ENCODE measurements at places on chromosomes 5 and 9.

GRCh38 chr9:113446323-113446740, 17.2 kb upstream of the RGS3 start:
- no peak for DNase-seq

- no peak for DNase-seq
These were observed 1.3 kb downstream of the TNFSF15 start for GRCh38 chr9:114804505-114804904.

DNA sequence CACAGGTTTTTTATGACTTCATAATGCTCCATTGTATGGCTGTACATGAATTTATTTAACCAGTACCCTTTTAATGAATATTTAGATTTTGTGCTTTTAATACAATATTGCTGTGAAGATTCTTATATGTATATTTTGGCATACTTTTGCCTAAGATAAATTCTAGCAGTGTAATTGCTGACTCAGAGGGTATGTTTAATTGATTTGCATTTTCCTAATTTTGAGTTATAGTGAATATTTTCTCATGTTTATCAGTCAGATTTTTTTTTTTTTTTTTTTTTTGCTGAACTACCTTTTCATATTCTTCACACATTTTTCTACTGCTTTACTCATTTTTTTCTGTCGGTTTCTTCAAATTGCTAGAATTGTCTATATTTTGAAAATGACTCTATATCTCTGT, 222.6 kb downstream of the VPS13A start:
- DNase-seq, result no peak

DNA sequence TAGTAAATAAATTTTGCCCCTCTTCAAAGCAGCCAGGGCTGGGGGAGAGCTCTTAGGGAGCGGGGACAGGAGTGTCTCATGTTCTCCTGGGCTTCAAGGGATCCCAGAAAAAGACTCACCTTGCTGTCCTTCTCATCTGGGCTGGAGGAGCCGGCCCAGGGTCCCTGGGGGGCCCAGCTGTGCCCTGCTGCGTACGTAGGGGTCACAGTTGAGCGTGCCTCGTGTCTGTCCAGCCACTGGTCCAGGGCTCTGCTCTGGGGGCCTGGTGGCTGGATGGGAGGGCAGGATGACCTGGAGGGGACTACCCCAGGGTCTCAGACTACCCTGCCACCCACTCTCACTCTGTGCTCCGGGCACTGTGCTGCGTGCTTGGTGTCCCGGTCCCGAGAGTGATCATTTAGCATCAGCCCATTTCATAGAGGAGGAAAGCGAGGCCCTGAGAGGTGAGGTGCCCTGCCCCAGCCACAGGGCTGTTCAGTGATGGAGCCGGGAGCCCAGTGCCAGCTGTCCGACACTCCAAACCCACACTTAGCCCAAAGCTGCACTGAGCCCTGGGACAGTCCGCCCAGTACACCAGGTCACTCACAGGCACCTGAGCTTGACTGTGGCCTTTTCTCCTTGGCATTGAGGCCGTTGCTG, 26.2 kb upstream of the TDRD7 start:
- DNase-seq, result no peak

DNA sequence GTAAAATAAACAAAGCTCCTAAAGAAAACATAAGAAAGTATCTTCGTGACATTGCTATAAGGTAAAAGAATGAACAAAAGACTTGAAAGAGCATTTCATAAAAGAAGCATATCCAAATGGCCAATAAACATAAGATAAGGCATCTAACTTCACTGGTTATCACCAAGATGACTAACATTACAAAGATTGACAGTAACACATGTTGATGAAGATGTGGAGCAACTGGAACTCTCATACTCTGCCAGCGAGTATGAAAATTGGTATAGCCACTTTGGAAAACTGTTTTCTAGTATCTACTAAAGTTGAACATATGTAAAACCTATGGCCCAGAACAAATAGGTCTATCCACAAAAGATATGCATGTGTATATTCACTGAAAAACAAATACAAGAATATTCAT, 150.5 kb downstream of the SNX18 start:
- no peak for DNase-seq

DNA sequence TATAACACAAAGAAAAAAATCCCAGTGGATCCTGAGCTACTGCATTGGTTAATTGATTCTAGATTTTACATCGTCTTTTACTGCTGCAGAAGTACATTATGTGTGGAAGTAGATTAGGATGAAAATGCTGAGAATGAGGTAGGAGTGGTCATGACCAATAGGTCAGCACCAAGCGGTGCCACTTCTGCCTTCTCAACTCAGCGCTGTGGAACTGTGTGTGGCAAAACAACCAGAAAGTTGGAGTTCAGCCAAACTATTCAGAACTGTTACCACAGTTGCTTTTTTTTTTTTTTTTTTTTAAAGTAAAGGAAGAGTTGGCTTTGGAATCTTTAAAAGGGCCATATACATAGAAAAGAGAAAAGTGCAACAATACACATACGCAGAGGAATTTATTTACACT, 24.2 kb downstream of the POU5F2 start:
- DNase-seq, result no peak

- DNase-seq, result no peak
These were observed 33.2 kb downstream of the PRDM6 start for GRCh38 chr5:123122273-123122672.

- DNase-seq, result no peak
These were observed 83.7 kb upstream of the SLIT3 start for GRCh38 chr5:169384661-169385060.

GRCh38 chr5:78633700-78634099, 14.9 kb downstream of the LHFPL2 start:
- DNase-seq, result no peak

GRCh38 chr9:70902171-70902570, 219.2 kb downstream of the TRPM3 start:
- DNase-seq, result no peak

DNA sequence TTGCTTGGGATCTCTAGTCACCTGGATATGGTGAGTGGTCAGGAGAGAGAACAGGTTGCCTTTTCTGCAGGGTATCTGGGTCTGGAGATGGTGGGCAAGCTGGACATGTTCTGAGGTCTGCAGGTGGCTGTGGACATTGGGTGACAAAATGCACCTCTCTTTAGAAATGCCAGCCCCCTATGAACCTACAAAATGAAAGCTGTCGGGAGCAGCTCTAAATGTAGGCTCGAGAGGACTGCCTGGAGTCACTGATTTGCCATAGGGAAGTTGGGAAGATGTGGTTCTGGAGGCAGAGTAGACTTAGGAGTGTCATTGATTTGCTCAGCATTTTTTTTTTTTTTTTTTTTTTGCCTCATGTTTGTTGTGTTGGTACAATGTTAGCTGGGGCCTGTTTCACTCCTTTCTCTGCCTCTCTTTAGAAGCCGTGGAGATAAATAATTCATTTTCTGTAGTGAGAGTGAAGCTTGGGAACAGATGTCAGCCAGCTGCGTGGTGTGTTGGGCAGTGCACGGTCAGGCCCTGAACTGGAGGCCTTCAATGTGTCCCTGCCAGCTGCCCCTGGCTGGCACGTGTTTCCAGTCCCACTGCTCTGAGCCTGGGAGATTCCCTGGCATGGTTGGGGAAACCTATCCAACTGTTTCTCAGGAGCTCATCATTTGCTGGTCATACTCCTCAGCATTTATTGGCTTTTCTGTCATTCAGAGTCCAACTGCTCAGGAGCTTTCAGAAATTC, 5.4 kb downstream of the RGS3 start:
- DNase-seq, result no peak

DNA sequence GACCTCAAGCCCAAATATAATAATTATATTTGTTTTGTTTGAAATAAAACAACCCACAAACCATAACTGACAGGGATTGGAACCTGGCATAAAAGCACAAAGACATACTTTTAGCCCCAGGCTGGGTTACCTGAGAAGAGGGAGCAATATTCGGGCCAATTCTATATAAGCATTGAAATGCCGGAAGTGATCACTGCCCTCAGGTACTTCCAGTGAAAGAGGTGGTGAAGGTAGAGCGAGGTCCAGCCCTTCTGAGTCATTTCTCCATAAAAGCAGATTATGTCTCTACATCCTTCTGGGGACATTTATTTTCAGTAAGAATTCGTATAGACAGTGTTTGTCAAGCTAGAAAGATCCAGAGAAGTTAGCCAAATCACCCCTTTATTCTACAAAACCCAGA, 59.6 kb downstream of the GCNT4 start:
- DNase-seq, result no peak

DNA sequence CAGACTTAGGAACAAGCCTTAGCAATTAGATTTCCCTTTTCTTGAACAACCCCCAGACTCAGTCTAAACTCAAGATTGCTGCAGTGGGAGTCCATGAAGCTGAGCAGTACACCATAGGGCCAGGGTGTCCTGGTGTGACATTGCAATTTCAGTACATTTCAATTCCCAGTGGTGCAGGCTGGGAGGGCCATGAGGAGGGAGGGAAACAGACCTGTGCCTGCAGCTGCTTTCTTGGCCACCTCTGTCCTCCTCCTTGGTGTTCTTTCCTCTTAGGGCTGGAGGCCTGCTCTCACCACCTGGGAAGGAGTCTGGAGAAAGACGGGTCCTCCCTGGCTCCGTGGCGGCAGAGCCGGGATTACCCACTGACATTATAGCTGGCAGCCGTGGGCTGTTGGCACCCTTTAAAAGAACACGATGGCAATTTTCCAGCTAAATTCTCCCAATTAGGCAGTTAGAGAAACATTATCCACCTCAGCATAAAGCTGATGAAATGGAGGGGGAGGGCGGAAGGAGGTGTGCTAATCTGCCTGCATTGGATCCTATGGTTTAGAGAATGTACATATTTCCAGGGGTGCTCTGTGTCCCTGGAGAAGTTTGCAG, 186.4 kb downstream of the SLIT3 start:
- no peak for DNase-seq

DNA sequence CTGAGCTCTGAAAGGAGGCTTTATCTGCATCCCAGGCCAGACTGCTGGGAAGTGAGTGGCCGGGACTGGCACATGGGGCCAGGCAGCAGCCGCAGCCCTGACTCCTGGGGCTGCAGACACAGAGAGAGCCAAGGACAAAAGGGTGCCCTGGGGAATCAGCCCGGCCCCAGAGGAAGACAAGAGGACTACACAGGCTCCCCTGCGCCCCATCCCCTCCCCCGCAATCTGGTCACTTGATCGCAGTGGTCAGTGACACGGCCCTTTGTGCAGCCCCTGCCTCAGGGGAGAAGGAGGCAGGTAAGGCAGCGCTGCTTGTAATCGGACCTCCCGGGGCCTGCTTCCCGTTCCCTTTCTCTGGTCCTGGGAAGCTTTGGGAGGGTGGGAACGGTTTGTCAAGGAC, 55.5 kb upstream of the FUBP3 start:
- no peak for DNase-seq

DNA sequence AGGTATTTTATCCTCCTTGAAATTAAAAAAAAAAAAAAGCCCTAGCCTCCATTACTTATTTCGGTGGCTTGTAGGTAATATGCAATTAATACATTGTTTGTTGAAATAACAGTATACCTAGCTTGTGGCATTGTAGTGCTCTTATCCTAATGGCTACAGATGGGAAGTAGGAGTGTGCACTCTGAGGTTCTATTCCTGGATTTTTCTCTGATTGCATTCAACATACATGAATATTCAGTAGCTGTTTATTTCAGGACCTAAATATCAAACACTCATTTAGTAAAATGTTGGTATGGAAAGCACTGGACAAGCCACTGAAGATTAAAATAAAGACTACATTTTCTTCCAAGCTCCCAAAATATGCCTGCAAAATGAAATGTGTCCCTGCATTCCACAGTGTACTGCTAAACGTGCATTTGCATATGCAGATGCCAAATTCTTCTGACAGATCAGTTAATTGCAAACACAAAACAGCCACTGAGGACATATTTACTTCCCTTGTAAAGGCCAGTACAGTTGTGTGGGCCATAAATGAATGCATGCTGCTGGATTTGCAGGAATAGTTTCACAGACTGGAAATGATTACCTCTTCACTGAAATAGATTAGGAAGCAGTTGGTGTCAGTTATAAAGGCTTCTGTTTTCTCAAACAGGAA, 826.1 kb downstream of the PRELID2 start:
- DNase-seq, result no peak

DNA sequence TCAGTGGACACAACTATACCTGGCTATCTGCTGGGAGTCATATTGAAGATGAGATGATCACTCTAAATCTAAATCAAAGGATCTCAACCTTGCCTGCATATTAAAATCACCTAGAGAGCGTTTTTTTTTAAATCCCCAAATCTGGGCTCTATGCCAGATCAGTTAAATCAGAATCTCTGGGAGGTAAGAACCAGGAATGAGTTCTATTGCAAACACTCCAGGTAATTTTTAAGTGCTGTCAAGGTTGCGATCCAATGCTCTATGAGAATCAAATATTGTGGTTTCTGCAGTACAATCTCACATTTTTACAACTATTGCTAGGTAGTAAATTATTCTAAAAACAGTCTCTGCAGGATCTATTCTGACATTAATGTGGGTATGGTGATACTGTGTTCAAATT, 202.3 kb upstream of the OR13F1 start:
- no peak for DNase-seq

- DNase-seq, result no peak
These were observed 14.5 kb downstream of the ORM2 start for GRCh38 chr9:114344188-114344566.

GRCh38 chr5:36162810-36163486, 11.0 kb downstream of the SKP2 start:
- no peak for DNase-seq

DNA sequence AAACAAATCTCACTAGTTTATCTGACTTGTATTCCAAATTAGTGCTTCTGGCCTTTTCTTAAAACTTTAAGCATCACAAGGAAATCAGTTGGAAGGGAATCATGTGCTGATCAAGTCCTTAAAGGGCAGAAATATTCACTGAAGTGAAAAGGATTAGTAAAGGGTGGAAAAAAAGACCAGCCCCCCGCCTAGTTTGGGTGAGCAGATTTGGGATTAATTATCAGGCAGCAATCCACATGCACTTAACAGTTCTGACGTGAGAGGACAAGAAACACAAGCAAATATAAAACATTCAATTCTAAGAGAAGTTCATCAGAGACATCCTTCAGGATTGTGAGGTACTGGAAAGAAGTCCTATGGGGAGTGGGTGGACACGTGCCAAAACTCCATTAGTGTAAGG, at the start of gene TYRP1:
TYRP1 (plus strand) TSS at position 245 of the 400 bp plus-strand sequence. CDS start 612 bp downstream, outside the sequence.
- no peak for DNase-seq

- no peak for DNase-seq
These were observed 50.6 kb downstream of the DEPDC1B start for GRCh38 chr5:60649288-60649917.

- DNase-seq, result no peak
These were observed 263.4 kb downstream of the TMEM232 start for GRCh38 chr5:110463106-110463505.

DNA sequence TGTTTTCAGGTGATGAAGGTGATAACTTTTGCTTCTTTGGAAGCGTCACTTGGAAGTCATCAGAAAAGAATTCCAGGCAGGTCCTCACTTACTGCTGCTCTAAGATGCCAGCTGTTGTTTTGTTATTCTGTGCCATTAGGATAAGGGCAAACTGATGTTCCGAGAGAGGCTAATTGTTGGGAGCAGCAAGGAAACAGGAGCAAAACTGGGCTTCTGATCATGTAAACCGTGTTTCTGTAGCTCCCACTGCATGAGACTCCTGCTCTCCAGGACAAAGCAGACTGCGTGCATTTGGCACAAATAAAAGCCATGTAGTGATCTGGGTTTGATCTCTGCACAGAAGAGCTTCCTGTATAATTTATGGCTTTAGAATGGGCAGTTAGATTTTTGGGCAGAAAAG, 248.2 kb downstream of the MAN2A1 start:
- no peak for DNase-seq

- no peak for DNase-seq
These were observed 105.4 kb downstream of the ZNF354C start for GRCh38 chr5:179165421-179166170.

- DNase-seq, result no peak
These were observed 33.2 kb upstream of the NOTCH1 start for GRCh38 chr9:136578915-136579649.

All from iPS DF 19.7 (cell line).